ENCODE measurements at places on chromosomes 5 and 9. TPM values are rescaled to one million over a fixed set of nuclear protein-coding genes. Genes with fewer than 3 reads are reported as not detected.

- H3K4me1 ChIP-seq, result no peaks in the 10 kb centered on the region
- no peaks in the 10 kb centered on the region for H3K36me3 ChIP-seq
- H3K27ac ChIP-seq, result no peak overlapping the region
These were observed 37.7 kb downstream of the SAR1B start for GRCh38 chr5:134594797-134595457.

NLN gene
- 8.1 TPM for total RNA-seq

PCDHB3 gene
- 6.5 TPM for total RNA-seq

GRCh38 chr9:32558408-32558934 is 6.1 kb upstream of the TOPORS start:
- no peak overlapping the region for H3K27ac ChIP-seq
- H3K4me3 ChIP-seq, result no peak overlapping the region
- H3K36me3 ChIP-seq, result no peaks in the 10 kb centered on the region
- no peaks in the 10 kb centered on the region for H3K27me3 ChIP-seq
- peaks cover 6% of the 10 kb centered on the region for H3K4me1 ChIP-seq

Data from testis (tissue), 5 donors.